Activated naive CD8-positive, alpha-beta T cell treated with anti-CD3 and anti-CD28 coated beads, Interleukin-2, amount 50 U/mL, for 24 hours (primary cell): ENCODE measurements at places on chromosomes 3 and 15.

DNA sequence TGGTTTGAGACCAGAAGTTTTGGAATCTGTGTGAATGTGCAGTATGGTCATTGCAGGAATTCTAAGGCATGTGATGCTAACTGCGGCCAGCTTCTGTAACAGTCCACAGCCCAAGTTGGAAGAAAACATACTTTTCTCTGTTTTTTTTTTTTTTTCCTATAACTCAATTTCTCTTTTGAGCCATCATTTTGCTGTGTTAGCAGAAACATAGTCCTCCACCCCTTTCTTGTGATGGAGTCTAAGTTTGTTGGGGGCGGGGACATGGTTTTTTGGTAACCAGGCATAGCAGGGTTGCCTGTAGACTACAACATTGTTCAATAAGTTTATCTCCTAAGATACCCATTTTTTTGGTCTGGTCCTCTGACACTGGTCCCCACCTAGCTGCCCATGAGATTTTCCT is 223.2 kb upstream of the ONECUT1 start:
- DNase-seq, result no peak

DNA sequence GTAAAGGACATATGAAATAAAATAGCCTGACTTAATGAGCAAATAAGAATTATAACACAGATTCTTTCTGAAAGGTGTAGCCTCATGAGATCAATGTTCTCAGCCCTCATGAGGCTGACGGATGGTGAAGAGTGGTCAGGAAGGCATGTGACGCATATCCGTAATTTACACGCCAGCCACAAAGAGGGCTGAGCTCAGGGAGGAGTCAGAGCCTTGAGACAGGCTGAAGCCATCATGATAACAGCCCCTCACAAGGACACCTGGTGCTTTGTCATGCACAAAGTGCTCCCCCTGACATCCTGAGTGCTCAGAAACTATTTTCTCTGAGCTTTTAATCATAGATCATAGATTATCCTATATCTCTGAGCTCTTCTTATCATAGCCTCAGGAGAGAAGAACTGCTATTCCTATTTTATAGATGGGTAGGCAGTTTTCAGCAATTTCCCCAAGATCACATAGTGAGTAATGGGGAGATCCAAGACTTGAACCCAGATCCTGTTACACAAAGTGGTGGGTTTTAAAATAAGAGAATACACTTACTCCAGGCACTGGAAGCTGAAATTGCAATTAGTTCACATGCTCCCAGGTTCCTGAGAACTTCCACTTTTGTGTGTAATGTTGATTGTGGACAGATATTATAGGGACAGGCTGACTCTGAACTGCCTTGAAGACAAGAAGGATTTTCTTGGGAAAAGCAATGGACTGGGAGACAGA is 267.1 kb downstream of the RPLP1 start:
- peak; percentile 60 for DNase-seq

GRCh38 chr3:189071446-189071845 is 100.3 kb upstream of the TPRG1 start:
- DNase-seq, result no peak

GRCh38 chr3:140655678-140656077 is 22.2 kb upstream of the TRIM42 start:
- DNase-seq, result no peak

DNA sequence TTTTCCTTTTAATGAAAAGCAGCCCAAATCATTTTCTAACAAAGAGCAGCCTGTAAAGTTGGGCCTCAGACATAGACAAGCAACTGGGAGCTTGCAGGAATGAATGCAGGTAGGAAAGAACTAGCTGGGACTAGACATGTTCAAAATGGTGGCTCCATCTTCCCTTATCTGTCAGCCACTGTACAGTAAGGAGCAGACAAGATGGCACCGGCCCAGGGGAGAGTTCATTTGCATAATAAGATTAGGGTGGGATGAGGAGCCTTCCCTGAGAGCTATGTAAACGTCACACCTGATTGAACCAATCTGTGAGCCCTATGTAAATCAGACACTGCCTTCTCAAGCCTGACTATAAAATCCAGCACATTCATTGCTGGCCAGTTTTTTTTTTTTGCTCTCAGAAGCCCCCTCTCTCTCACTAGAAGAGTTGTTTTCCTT is 59.7 kb upstream of the GK5 start:
- no peak for DNase-seq

DNA sequence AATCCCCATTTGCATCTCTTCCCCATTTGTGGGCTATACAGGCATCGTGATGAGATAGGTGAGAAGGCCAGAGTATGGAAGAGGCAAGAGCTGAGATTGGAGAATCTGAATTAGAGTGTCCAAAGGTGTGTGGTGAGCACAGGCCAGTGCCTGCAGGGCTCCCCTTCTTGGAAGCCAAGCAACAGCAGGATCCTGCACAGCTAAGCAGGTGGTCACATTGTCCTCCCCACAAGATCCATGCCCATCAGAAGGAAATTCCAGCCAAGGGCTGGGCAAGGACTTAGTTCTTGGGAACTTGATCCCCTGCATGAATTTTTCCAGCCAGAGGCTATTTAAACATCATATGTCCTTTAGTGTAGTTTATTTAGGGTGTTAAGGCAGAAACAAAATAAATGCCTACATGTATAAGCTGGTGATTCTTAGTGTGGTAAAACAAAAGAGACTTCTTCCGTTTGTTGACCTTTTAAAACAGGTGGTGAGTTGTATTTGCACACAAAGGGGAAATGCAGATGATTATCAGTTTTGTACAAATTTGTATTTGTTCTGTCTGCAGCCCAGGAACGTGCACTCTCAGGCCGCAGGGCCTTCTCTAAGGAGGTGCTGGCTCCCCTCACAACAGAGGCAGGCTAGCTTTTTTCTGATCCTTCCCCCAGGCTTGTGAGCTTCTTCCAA is 110.2 kb downstream of the PLCL2 start:
- no peak for DNase-seq

DNA sequence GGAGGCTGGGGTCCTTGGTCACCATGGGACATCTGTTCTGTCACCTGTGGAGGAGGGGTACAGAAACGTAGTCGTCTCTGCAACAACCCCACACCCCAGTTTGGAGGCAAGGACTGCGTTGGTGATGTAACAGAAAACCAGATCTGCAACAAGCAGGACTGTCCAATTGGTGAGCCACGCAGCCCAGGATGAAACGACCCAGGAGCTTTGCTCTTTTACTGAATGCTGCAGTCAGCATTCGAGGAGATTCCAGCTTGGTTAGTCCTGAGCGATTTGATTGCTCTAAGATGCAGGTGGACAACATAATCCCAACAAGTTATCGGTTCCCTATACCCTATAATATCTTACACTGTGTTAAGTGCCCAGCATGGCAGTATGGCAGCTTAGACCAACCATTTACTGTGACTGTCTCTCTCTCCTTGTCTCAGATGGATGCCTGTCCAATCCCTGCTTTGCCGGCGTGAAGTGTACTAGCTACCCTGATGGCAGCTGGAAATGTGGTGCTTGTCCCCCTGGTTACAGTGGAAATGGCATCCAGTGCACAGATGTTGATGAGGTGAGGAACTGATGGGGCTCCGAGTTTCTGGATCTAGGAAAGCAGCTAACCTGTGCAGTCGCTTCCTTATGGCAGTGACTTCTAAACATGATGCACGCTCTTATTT is 7.8 kb downstream of the THBS1 start:
- DNase-seq, result no peak
